GM23248 (cell line): ENCODE measurements at places on chromosomes 5 and 9. TPM values are rescaled to one million over a fixed set of nuclear protein-coding genes. Genes with fewer than 3 reads are reported as not detected.

Gene NOXA1
- 0.32 TPM in 1 of 2 replicates, not detected in the other for total RNA-seq

Gene ZFYVE16
- 19.0 and 20.5 TPM in 2 replicates for total RNA-seq

Gene CD180
- total RNA-seq, result not detected in 2 replicates

Gene CDH10
- 1.6 and 5.7 TPM in 2 replicates for total RNA-seq

Gene HCN1
- total RNA-seq, result not detected in 2 replicates

Gene PTPRD
- not detected in 2 replicates for total RNA-seq

Gene CTNND2
- not detected in 2 replicates for total RNA-seq

Gene PROB1
- total RNA-seq, result 1.6 and 2.3 TPM in 2 replicates

Gene BTNL9
- total RNA-seq, result not detected in 2 replicates

DNA sequence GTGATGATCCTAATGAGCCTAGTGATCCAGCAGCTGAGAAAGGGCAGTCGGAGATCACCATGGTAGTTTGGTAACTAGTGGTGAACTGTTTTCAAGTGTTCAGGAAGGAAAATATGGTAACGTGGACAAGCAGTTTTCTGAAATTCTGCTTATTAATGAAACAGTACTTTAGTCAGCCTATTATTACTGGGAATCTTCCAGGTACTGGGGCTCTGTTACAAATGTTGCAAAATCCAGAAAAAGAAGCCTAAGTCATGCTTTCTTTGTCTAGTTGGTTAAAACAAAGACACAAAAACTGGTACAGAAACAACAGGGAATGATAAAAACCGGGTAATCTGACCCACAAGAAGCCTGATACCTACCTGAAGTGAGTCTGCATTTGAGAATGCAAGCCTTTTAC is 18.2 kb downstream of the TTC23L start:
- DNase-seq, result peak; percentile 53

GRCh38 chr9:128550226-128550625 is 2.2 kb upstream of the SPTAN1 start:
- DNase-seq, result peak; percentile 30

DNA sequence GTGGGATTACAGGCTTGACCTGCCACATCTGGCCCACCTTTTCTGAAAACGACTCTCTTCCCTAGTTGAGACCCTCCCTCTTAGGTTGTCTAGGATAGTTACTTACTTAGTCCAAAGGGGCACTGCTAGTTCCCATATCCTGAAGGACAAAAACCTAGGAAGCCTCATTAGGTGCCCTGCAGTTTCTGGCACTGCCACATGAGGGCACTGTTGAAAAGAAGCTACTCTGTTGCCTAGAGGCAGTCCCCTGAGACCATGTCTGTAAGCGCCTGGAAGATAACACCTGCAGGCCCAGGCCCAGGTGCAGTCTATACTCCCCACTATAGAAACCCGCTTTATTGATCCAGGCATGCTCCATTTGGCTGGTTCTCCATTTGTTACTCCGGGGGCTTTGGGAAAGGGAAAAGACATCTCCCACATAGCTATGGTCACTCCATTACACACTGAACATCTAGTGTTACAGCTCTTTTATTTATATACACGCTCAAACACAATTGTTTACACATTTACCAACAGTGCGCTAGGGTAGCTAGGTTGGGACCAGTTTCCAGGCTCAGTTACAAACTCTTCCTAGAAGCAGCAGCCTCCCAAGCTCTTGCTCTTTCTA is 73.4 kb upstream of the PPARGC1B start:
- DNase-seq, result peak; percentile 29

GRCh38 chr9:120431268-120431667 is 148.7 kb downstream of the CDK5RAP2 start:
- DNase-seq, result no peak

DNA sequence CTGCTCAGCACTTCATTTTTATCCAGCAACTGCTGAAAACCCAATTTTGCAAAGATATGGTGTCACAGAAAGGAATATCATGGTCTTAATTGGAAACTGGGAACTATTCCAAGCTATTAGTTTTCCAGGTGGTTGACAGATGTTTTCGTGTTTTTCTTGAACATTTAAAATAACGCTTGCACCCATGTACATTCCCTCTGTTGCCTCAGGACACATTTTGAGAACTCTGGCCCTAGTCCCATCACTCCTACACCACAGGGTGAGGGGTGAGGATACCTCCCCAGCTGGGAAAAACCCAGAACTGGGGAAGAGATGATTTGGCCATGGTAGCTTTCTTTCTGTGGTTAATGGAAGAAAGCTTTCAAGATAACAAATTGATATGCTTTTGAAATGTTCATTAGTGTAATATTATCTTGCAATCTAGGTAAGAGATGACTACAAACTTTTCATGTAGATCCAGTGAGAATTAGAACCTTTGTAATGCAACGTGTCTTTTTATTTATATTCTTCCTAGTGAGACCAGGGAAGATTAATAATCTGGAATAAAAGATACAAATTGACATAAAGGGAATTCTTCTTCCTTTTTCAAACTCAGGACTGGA is 627.0 kb downstream of the RAB3C start:
- no peak for DNase-seq

DNA sequence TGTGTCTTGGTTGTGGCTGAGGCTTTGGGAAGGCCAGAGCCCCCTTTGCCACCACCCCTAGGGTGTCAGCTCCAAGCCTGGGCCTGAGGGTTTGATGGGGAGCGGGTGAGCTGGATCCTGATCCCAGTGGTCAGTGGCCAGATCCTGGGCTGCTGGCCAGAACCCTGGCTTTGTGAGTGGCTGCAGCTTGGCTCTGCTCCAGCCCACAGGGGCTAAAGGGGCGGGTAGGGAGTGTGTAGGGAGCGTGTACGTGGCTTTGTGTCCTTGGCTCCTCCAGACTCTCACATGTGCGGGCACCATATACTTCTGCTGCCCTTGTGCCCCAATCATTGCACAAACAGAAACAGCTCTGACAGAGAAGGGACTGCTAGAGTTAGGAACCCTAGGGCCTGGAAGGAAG is 1.2 kb upstream of the IL11RA start:
- no peak for DNase-seq

DNA sequence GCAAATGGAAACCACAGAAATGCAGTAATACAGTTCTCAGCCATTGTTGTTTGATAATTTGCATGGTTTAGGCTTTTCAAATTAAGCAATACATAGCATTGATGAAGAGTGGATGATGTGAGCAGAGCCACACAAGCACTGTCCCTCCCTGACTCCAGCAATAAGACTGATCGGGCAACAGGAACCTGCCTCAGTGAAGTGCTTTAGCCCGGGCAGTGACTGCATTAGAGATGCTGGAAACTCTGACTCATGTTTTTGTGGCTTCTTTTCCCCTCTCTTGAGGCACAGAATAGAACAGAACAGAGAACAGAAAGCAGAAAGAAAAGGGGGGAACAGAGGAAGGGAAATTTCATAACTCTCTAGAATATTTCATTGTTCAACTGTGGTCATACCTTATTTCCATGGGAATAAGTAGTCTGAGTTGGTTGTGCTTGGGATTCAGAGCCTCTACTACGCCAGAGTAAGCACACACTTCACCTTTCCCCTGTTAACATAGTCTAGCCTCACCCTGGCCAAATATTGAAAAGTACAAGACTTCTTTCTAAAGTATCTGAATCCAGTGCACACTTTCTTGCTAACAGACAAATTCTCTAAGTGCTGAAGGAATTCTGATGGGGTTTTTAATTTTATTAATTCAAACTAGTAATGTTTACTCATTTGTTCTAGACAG is 164.8 kb upstream of the VCAN start:
- peak; percentile 91 for DNase-seq

GRCh38 chr9:109477258-109478050 is 20.7 kb downstream of the PTPN3 start:
- no peak for DNase-seq

GRCh38 chr5:170757669-170758068 is 25.9 kb upstream of the GABRP start:
- DNase-seq, result no peak

DNA sequence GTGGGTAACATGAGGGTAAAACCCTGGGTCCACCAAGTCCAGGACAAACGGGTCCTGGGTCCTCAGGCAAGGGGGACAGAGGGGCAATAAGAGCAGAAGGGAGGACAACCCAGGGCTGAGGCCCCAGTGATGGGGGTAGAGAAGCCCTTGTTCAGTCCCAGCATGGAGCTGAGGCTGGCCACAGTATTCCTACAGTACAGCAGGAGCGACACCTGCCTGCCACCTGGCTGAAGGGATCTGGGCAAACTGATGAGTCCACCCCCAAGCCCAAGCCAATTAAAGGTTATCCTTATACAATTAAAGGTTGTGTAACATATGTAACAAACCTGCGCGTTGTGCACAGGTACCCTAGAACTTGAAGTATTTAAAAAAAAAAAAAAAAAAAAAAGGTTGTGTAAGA is 97.7 kb upstream of the LRRTM2 start:
- DNase-seq, result no peak

GRCh38 chr9:21454149-21454548 is 13.9 kb downstream of the IFNA1 start:
- DNase-seq, result peak; percentile 78

- DNase-seq, result no peak
Measured at GRCh38 chr5:72673623-72674022, 142.8 kb upstream of the TNPO1 start.

DNA sequence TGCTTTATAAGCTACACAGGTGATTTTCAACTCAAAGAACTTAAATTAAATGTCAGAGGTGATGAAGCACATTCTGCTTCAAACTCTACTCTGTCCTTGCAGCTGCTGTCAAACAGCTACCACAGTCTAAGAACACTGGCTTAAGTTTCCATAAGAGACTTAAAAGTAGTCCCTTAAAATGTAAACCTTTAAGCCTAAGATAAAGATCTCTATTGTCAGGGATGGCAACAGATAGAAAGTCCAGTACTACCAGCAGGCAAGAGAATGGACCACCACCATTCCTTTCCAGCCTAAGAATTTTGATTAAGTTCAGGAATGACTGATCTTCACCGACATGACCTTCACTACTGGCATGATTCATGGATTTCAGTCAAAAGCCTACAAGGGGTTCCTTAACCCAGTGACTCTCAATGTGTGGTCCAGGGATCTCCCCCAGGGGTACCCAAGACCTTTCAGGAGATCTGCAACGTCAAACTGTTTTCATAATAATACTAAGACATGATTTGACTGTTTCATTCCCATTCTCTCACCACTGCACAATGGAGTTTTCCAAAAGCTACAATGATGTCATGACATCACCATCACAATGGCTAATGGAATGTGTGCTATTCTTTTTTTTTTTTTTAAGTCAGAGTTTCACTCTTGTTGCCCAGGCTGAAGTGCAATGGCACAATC is 41.1 kb upstream of the PLPP6 start:
- peak; percentile 66 for DNase-seq

DNA sequence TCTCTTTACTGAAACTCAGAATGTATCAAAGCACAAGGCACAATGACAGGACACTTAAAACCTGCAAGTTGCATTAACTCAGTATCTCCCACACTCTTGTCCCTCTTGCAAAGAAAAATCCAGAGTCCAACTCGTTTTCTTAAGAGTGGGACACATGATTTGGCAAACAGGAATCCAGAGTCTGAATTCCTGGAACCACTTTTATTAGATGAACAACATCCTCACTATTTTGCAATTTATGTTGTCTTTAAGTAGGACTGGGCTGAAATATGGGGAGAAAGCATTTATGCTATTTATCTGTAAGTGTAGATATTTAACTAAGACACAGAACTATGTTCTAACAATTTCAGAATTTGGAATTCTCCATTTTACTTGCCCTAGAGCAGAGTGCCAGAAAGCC is 69.1 kb downstream of the ABCA1 start:
- peak; percentile 58 for DNase-seq

GRCh38 chr9:126677188-126678084 is 63.7 kb downstream of the LMX1B start:
- no peak for DNase-seq

- no peak for DNase-seq
Measured at GRCh38 chr9:5872511-5872910, 18.2 kb upstream of the MLANA start.

DNA sequence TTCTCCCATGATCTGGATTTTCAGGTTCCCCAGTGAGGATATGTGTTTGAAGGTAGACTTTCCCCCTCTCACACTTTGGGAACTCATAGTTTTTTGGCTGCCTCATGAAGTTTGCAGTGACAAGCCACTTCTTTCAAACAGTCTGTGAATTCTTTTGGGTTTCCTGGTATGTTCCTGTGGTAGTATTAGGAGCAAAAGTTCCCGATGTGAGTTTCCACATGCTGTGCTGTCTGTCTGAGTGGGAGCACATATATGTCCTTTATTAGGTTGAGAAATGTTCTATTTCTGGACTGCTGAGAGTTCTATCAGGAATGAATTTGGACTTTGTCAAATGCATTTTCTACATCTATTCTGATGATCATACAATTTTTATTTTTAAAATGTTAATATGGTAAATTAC is 273.2 kb upstream of the TARS1 start:
- peak; percentile 10 for DNase-seq

DNA sequence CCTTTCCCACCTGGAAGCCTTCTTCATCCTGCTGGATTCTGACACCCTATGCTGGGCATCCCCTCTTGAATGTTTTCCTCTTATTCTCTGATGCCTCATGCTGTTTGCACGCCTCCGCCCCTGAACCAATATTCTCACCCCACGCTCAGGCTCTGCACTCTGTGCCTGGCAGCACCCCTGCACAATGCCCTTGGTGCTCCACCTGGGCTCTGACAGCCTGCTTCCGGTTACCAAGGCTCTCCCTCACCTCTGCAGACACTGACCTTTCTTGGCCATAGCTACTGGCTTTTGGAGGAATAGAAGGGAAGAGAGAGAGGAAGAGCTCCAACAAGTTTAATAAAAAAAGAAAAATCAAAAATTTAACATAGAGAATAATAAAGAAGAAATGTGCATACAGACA is 108.7 kb upstream of the SHB start:
- no peak for DNase-seq

- no peak for DNase-seq
Measured at GRCh38 chr5:41797662-41798061, 72.6 kb downstream of the OXCT1 start.

- DNase-seq, result no peak
Measured at GRCh38 chr5:54411176-54411575, 44.3 kb upstream of the HSPB3 start.

DNA sequence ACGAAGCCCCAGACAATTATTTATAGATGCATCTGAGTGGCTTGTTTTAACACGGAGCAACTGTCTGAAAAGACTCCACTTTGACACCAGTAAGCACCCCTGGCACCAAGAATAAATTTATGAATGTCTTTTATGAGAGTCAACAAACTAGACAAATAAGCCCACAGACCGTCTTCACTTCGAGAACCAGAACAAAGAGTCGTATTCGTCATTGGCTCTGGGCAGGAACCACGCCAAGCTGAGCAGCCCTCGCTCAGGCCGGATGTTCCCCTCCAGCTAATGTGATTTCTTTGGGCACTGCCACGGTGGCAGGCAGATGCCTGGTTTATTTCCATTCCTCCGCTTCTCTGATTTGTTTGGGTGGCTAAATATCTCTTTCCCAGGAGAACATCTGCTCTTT is 91.9 kb upstream of the STC2 start:
- peak; percentile 61 for DNase-seq

- DNase-seq, result no peak
Measured at GRCh38 chr5:76863001-76863400, 13.2 kb downstream of the S100Z start.

- no peak for DNase-seq
Measured at GRCh38 chr5:60521376-60522291, 178.3 kb downstream of the DEPDC1B start.
